BJ (cell line): ENCODE measurements at places on chromosomes 7 and 10.

DNA sequence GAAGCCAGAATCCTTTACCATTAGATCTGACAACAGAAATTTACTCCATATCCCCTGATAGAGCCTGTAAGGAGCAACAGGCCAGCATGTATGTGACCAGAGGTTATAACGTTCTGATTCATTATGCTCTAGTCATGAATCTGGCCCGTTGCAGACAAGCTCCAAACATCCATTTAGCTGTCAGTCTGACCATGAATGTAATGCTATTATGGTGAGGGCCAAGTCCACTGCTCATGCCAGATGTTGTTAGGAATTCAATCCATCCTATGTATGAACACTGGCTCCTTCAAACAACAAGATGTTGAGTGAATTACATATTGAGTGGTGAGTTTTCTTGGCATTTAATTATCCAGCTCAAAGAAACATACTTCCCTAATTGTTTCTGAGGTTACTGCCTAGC is 610.1 kb upstream of the ANKRD30A start:
- DNase-seq: no peak

DNA sequence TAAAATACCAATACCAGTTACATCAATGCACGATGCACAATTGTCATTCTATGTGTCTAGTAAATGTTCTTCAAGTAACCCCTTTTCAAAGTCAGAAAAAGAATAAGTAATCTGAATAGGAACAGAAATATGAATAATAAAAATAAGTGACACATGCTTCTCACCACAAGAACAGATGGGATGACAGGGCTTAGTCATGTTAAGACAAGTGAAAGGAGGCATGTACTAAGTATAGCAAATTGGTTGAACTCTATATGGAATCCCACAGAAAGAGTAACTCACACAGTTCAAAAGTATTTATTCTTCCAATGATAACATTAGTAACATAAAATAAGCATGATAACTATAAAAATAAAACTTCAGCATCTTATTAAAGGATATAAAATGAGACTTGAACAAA is 100.9 kb upstream of the TAS2R16 start:
- no peak for DNase-seq

- no peak for DNase-seq
Observed at GRCh38 chr10:59587083-59587755, 122.4 kb downstream of the SLC16A9 start.

- DNase-seq: no peak
Observed at GRCh38 chr7:4268040-4268965, 413.8 kb upstream of the FOXK1 start.

DNA sequence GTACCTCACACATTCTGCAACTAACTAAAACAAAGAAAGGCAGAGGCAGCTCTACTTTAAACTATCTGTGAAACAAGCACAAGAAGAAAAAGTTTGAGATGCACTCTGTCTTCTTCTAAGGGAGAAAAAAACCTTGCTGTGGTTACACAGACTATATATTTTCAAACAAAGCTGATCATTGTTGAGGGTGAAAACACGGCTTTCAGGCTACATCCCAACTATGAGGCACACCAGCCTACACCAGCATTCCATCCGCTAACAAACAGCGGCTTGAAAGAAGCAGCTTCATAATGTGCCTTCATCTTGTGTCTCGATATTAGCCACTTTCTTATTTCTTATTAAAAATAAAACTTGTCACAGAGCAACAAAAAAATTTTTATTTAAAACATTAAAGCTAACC is 79.1 kb downstream of the USP6NL start:
- DNase-seq: no peak

- no peak for DNase-seq
Observed at GRCh38 chr10:114347241-114347640, 57.1 kb downstream of the AFAP1L2 start.

DNA sequence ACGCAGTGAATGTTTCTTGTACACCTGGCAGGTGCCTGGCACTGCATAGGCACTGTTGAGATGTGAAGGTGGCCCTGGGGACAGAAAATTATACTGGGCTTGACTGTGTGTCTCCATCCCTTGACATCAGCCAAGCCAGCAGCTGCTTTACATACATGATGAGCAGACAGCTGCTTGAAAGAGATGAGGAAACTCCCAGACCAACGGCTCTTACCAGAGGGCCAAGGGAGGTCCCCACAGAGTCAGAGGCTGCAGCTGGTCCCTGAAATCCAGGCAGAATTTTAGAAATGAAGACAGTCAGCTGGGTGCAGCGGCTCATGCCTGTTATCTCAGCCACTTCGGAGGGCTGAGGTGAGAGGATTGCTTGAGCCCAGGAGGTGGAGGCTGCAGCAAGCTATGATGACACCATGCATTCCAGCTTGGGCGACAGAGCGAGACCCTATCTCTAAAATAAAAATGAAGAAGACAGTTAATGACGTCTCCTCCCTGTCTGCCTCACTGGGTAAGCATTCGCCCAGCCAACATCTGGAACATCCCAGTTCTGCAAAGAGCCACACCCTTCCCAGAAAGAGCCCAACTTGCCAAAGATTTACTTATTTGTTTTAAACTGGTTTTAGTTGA is 17.6 kb downstream of the LIMK1 start:
- DNase-seq: peak; percentile 37

DNA sequence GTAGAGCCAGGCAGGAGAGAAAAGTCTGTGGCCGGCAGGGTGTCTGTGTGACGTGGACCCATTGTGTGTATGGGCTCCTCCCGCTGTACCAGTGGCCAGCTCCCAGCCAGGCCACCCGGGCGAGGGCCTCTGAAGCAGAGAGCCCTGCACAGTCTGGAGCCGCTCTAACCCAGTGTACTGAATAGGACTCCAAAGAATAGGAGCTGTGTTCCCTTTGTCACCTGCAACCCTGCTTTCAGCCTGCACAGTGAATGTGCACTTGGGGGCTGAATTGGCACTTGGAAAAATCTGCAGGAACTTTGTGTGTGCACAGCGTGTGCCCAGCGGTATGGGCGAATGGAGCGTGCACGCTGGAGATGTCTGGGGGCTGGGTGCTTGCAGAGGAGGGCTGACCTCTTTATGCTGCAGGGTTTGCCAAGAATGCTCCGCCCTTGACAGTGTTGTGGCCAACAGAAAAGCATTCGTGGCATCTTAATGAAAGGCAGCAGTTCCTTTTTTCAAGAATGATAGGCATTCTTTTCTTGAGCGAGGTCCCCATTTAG is 216.2 kb downstream of the AUTS2 start:
- no peak for DNase-seq

- DNase-seq: no peak
Observed at GRCh38 chr7:16816824-16817223, 12.0 kb upstream of the AGR2 start.

- DNase-seq: no peak
Observed at GRCh38 chr7:94431176-94431575, 36.5 kb downstream of the COL1A2 start.

- DNase-seq: no peak
Observed at GRCh38 chr10:111756217-111757061, 427.1 kb downstream of the GPAM start.

DNA sequence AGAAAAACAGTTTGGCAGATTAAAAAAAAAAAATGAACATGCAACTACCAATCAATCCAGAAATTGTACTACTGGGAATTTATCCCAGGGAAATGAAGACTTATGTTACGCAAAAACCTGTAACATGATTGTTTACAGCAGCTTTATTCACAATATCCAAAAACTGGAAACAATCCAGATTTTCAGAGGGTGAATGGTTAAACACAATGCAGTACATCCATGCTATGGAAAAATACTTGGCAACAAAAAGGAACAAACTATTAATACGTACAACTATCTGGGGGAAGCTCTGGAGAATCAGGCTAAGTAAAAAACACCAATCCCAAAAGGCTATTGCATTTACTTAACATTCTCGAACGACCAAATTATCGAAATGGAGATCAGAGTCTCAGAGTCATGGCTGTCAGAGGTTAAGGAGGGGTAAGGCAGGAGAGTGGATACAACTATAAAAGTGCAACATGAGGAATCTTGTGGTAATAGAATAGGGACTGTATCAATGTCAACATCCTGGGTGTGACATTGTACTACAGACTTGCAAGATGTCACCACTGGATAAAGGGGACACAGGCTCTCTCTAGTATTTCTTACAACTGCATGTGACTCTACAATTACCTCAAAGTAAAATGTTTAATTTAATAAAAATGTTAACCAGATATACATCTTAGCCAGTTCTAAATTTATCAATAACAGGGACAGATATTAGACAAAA is 21.5 kb upstream of the RUFY2 start:
- DNase-seq: no peak

DNA sequence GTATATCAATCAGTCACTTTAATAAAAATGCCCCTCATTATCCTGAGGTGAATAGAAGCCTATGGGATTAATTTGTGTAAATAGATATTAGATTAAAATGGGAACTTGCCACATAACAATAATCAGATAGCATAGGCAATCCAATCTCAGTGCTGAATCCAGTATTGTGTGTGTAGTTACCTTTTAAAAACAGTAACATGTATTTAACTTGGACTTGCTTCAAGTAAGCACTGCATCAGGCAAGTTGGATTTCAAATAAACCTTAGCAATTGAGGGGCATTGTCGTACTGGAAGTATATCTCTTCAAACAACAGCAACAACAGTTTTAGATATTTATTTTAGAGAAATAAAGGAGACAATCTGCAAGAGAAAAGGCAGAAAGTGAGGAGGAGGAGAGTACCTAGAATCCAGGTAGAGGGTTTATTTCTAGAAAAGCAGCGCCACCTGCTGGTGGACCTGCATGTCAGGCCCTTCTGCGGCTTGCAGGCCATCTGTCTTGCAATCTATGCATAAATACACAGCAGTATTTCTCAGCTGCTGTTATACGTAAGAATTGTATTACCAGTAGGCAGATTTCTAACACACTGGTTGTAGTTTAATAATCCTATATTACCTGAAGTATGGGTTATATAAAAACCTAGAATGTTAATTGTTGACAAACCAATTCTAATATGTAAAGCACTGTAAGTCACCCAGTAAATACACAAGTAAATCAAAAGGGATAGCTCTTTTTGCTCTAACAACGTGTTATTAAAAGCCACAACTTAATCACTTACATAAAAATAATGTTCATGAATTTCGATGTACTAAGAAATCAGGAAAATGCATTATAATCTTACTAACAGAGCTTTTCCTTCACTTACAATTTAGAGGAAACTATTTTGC is 652.8 kb downstream of the KCNMA1 start:
- no peak for DNase-seq

GRCh38 chr10:48806342-48806741 is 121.7 kb downstream of the WDFY4 start:
- DNase-seq: no peak

DNA sequence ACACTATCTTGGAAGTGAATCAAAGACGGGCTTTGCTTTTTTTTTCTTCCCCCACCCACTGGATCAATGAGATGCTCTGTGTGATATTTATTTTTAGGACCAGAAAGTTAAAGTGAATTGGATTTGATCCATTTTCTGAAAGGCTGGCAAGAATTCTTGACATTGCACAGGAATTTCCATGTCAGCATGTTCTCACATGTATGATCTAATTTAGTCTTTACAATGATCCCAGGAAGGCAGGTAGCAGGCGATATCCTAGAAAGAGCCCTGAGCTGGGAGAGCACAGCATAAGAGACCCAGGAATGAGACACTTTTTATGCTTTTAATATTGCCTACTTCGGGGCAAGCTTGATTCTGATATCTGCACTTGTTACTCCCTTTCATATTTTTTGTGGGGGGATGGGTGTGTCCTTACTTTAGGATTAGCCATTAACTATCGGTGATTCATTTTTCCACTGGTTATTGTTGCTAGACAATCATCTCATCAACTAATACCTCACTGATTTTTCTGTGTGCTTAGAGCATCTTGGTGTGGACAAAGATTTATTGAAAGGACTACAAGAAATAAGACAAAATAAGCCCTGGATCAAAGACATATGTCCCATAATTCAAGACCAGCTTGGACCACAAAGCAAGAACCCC is 58.1 kb downstream of the NRP1 start:
- no peak for DNase-seq

GRCh38 chr10:67926951-67927350 is 42.5 kb downstream of the SIRT1 start:
- no peak for DNase-seq

GRCh38 chr7:158606129-158606528 is 18.5 kb upstream of the PTPRN2 start:
- no peak for DNase-seq

DNA sequence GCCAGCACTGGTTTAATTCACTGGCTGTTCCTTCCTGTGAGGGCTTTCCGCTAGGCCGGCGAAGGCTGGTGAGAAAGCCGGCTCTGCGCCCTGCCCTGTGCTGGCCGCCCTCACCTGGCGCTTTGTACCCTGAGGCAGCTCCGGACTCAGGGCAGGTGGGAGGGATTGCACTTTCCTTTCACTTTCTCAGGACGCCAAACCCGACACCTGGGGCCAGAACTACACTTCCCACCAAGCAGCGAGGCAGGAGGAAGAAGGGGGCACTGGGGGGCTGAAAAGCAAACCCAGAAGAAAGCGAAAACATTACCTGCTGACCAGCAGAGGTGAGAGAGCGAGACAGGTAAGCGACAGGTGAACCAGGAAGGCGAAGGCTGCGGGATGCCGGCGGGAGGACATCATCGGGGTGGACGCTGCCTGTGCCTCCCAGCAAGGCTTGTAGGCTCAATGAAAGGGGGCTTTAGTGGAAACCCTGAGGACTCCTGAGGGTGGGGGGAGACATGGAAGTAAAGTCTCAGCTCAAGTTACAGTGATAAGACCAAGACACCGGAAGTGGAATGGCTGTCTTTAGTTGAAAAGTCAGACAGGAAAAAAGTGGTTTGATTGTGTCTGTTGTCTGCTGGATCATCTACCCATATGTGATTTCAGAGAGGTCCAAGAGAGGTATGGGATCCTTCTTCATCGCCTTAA is at the start of gene RAB19:
RAB19 (plus strand) TSS at position 181 of the 687 bp plus-strand sequence. CDS start 3,589 bp downstream, outside the sequence.
- no peak for DNase-seq

DNA sequence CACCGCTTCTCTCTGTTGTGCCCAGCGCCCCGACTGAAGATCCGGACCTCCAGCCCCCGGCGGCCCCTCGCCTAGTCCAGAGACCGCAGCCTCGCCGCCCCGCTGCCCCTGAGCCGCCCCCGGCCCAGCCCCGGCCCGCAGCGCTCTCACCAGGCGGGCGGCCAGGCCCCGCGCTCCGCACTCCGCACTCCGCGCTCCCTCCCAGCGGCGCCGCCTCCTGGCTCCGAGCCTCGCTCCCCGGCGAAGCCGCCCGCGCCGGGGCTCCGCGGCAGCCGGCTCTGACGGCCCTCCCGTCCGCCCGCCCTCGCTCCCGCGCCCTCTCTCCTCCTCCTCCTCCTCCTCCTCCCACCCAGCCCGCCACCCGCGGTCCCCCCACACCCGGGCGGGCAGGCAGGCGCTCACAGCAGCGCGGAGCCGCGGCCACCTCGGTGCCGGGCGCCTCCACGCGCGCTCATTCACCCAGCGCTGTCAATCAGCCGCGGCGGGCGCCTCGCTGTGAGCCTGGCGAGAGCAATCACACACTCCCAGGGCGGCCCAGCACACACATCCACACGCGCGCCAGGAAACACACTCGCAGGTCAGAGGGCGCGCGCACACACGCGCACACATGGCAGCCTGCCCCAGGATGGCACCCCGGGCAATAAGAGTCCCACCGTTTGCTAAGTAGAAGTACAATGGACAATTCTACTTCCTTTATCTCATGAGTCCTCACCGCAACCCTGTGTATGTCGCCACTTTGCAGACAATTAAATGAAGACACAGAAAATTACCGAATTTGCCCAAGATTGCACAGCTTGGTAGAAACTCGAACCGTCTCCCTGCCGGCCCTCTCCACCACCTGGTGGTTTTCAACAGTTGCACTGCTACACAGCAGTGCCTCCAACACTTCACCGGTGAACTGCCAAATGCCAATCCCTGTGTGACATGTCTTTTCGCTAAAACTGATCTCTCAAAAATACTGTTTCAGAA is at the start of gene PRRT4:
PRRT4 (minus strand) TSS at position 280 of the 969 bp plus-strand sequence.
- DNase-seq: no peak

GRCh38 chr10:78802866-78803265 is 265.9 kb upstream of the ZMIZ1 start:
- DNase-seq: peak; percentile 60

GRCh38 chr7:24725554-24726241 is 31.6 kb downstream of the GSDME start:
- DNase-seq: no peak
